Fibroblast of gingiva (primary cell): ENCODE measurements at places on chromosomes 1 and 21.

DNA sequence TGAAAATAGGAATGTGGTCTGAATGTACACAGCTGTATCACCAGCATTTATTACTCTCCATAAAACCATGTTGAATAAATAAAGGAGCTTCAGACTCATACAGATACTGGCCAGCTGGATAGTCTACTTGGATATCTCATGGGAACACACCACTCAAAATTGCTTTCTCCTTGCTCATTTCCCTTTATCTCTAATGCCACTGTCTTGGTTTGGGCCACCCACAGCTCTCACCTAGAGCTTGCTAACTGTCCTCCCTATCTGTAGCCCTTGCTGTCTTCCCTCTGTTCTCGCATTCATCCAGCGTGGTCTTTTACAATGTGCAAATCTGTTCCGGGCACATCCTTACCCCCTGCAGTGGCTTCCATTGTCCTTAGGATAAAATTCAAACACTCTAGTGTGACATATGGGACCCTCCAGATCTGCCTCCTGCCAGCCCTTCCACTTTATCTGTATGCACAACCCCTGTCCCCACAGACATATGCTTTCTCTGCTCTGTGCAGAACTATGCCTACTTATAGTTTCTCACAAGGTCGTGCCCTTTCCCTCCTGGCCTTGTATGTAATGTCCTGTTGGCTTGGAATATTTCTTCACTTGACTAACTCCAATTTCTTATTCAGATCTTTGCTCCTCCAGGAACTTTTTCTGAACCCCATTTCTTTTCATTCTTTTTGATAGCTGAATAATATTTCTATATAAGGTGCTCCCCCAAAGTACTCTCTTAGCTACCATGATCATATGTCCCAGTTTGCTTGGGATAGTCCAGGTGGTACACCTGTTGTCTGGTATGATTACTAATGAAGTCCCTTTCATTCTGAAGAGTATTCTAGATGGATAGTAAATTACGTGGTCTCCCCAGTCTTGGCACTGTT lies 2.9 kb downstream of the FLVCR1 start:
- DNase-seq, result no peak

DNA sequence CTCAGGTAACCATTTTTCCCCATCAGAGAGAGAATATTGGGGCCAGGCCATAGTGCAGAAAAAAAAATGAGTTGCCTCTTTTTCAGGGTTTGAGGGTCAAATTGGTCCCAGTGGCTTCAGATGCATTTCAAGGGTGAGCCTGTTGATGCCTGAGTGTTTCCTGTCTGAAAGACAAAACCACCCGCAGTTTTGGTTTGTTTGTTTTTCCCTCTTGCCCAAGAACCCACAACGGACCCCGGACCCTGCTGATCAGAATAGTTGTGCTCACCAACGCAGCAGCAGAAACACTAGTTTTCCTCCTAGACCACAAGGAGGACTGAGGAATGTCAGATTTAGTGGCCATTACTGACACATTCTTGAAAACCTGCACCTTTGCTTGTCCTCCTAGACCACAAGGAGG lies 1433.1 kb downstream of the PLA2G4A start:
- DNase-seq, result no peak

GRCh38 chr1:181181792-181182585 lies 93.5 kb downstream of the IER5 start:
- DNase-seq, result no peak

DNA sequence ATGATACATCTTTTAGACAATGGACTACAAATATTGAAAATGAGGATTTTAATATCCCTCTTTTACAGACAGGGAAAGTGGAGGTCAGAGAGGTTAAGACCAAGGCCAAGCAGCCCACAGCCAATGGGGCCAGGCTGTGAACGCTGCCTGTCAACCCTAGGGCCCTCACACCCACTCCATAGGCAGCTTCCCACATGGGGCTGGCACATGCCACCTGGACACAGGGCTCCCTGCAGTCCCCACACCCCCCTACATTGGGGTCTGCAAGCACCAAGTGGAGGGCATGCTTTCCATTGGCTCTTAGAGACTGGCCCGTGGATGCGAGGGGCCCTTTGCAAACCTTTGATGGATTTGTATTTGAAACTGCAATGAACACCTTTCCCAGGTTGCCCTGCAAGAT lies 348.5 kb upstream of the VAMP3 start:
- no peak for DNase-seq

DNA sequence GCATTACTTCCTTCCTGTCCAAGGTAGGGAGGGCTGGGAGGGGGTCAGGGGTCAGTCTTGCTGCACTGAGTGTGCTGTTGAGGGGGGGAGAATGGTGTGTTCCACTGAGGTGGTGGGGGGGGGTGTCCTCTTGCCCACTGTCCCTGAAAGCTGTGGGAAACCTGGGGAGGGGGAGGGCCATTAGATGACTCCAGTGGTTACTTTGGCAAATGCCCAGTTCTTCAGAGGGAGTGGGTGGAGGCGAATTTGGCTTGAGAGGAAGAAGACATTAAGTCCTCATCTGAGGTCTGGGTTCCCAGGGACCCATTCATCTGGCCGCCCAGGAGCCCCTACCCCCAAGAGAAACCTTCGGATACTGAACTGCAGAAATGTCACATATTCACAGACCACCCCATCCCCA lies 36.2 kb downstream of the MEF2D start:
- DNase-seq, result no peak

DNA sequence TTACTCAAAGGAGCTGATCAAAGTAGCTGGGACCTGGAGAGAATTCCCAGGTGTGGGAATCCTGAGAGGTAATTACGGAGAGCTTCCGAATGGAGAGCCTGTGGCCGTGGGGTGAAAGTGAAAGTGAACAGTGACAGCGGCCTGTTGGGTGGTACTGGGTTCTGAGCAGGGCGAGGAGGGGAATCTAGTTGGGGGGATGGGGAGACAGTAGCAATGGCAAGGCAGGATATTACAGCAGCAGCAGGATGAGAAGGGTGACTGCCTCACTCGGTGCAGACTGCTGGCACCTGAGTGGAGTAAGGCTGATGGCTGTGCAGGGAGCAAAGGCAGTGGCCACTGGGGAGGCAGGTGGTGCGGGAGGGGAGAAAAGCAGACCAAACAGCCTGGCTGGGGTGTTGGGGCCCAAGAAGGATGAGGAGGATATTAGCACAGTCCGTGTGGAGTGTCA lies 70.3 kb upstream of the PRDX6 start:
- DNase-seq, result no peak

DNA sequence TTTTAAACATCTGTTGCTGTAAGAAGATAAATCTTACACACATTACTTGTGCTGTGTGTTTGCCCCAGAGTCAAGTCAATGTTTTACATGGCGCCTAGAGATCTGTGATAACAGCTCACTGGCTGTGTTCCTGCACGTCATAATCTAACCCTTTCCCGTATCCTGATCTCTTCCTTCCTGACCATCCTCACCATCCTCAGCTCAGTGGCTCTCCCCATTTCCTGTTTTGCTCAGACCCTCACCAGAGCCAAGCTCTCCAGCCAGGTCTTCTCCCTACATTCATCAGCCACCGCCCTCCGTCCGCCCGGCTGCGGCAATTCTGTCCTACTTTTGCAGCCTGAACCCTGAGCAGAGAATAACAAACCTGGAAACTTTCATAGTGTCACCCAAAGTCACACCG lies 824.7 kb downstream of the USP25 start:
- DNase-seq, result no peak
